ENCODE measurements at places on chromosomes 3 and 15. TPM values are rescaled to one million over a fixed set of nuclear protein-coding genes. Genes with fewer than 3 reads are reported as not detected.

IL5RA gene
- total RNA-seq = not detected

LIPH gene
- total RNA-seq = not detected

SV2B gene
- total RNA-seq = 0.26 TPM

MITF gene
- not detected for total RNA-seq

ATP13A5 gene
- total RNA-seq = not detected

AMIGO3 gene
- 0.19 TPM for total RNA-seq

RASL12 gene
- not detected for total RNA-seq

Measured in activated naive CD4-positive, alpha-beta T cell treated with anti-CD3 and anti-CD28 coated beads, Interleukin-2, amount 10 ng/mL, durations not matched to agents 5 hours and 36 hours (primary cell).